ENCODE measurements at places on chromosomes 2 and 18. TPM values are rescaled to one million over a fixed set of nuclear protein-coding genes. Genes with fewer than 3 reads are reported as not detected.
A peak's percentile ranks its signal among the peaks of the same experiment; 100 is the strongest.

The STK17B gene
- 140 TPM for total RNA-seq

The VAMP8 gene
- total RNA-seq, result 2.1 TPM

The ERBB4 gene
- total RNA-seq, result not detected

The ZNF532 gene
- total RNA-seq, result 51.6 TPM

The KIF5C gene
- 0.36 TPM for total RNA-seq

The TTN gene
- under 0.01 TPM for total RNA-seq

The GPR45 gene
- not detected for total RNA-seq

The CYB5A gene
- total RNA-seq, result 55.4 TPM

The PDE6D gene
- 19.2 TPM for total RNA-seq

The SLC14A1 gene
- total RNA-seq, result 136 TPM

The LDLRAD4 gene
- 0.88 TPM for total RNA-seq

The REG3A gene
- not detected for total RNA-seq

- DNase-seq, result no peak
These were observed 757.7 kb downstream of the EPHA4 start for GRCh38 chr2:220814441-220814840.

DNA sequence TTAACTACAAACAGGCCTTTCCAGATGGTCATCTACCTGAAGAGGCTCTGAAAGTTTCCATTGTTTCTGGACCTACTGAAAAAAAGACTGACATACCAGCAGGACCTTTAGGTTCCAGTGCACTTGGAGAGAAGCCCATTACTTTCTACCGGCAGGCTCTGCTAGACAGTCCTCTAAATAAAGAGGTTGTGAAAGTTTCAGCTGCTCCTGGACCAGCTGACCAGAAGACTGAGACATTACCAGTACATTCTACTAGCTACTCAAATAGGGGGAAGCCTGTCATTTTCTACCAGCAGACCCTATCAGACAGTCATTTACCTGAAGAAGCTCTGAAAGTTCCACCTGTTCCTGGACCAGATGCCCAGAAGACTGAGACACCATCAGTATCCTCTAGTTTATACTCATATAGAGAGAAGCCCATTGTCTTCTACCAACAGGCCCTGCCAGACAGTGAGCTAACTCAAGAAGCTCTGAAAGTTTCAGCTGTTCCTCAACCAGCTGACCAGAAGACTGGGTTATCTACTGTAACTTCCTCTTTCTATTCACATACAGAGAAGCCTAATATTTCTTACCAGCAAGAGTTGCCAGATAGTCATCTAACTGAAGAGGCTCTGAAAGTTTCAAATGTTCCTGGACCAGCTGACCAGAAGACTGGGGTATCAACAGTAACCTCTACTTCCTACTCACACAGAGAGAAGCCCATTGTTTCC lies 65.8 kb downstream of the ALMS1 start:
- DNase-seq, result no peak

- DNase-seq, result no peak
These were observed 387.3 kb downstream of the GALNT13 start for GRCh38 chr2:154259030-154259429.

- DNase-seq, result no peak
These were observed 121.5 kb upstream of the SIX2 start for GRCh38 chr2:45130736-45131135.

DNA sequence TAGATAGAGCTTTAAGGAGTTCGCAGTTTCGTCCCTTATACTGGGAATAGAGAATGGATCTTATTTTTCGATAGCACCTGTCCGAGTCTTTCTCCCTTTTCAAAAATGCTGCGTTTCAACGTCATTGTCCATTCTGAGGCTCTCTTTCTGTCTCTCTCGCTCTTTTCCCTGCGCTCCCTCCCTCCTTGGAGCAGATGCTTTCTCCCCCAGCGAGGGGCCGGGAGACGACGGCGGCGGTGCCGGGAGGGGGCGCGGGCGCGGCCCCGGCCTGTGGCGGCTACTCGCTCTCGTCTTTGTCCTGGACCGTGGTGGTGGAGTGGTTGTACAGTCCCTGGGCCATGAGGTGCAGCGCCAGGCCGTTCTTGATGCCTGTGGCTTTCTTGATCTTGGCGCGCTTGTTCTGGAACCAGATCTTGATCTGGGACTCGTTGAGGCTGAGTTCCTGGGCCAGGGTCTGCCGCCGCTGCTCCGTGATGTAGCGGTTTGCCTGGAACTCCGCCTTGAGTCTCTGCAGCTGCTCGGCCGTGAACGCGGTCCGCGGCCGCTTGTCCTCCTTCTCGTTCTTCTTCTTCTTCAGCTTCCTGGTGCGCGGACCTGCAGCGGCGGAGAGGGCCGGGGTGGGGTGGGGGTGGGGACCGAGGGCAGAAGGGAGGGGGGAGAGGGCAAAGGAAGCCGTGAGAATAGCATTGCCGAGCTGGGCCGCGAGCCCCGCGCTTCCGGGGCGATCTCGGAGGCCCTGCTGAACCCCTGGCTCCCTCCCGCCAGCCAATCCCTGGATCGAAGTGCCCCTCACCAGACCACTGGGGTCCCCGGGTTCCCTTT lies 4.6 kb downstream of the EN1 start:
- peak; percentile 86 for DNase-seq

GRCh38 chr2:58535182-58535581 lies 294.1 kb upstream of the FANCL start:
- no peak for DNase-seq

GRCh38 chr18:25278394-25278793 lies 73.6 kb downstream of the ZNF521 start:
- no peak for DNase-seq

- DNase-seq, result no peak
These were observed 12.2 kb downstream of the HRH4 start for GRCh38 chr18:24472591-24472990.

GRCh38 chr2:125070726-125071505 lies 1045.8 kb downstream of the CNTNAP5 start:
- no peak for DNase-seq

- DNase-seq, result no peak
These were observed 70.6 kb downstream of the B3GNT2 start for GRCh38 chr2:62266433-62267038.

DNA sequence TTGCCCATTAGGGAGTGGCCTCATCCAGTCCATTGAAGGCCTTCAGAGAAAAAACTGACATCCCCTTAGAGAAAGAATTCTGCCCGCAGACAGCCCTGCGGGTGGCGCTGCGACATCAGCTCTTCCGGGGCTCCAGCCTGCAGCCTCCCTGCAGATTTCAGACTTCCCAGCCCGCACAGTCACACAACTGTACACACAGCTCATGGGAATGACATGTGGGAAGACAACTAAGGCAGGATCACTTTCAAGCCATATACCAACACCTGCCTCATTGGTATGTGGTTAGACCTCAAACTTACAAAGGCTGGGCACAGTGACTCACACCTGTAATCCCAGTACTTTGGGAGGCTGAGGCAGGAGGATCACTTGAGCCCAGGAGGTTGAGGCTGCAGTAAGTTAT lies 24.8 kb upstream of the TUBB6 start:
- DNase-seq, result peak; percentile 80

GRCh38 chr2:9754532-9754887 lies 88.8 kb upstream of the TAF1B start:
- DNase-seq, result peak; percentile 53

DNA sequence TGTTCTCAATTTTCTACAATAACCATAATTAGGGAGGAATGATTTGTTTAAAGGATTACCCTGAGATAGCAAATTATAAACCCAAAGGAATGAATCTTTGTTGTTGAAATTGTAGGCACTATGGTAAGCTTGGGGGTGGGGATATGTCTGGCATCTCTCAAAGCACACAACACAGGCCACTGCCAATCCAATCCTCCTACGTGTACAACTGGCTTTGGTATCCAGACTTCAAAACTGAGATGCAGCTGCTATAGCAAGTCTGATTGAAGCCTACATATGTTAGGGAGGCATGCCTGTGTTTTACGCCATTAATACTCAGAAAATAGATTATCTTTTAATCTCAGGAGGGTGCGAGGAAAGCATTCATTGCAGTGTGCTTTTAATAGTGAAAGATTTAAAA lies 5.9 kb upstream of the NCOA1 start:
- DNase-seq, result no peak

GRCh38 chr2:202344178-202344577 lies 31.9 kb upstream of the BMPR2 start:
- no peak for DNase-seq

Measured in osteoblast (primary cell).